Stimulated activated memory B cell treated with anti-CD40 and anti-IgM and Interleukin-4, amounts not matched to agents 10 μg/mL and 1 μg/mL and 100 μg/mL, for 72 hours (primary cell): ENCODE measurements at places on chromosomes 1 and 21.

DNA sequence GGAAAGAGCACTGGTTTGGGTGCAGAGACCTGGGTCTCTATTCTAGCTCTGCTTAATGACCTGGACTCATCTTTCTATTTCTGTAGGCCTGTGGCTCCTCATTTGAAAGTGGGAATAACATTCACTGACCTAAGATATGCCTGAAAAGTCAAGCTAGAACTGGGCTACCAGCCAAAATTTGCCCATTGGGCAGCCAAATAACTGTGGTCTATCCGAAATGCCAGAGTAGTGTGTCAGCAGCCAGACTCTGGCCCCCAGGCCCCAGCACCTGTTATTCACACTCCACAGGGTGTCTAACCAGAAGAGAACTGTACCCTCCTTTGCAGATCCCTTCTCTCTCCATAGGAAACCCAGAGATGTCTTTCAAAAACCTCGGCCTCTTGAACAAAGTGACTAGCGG lies 12.6 kb downstream of the DAB1 start:
- ATAC-seq: no peak

DNA sequence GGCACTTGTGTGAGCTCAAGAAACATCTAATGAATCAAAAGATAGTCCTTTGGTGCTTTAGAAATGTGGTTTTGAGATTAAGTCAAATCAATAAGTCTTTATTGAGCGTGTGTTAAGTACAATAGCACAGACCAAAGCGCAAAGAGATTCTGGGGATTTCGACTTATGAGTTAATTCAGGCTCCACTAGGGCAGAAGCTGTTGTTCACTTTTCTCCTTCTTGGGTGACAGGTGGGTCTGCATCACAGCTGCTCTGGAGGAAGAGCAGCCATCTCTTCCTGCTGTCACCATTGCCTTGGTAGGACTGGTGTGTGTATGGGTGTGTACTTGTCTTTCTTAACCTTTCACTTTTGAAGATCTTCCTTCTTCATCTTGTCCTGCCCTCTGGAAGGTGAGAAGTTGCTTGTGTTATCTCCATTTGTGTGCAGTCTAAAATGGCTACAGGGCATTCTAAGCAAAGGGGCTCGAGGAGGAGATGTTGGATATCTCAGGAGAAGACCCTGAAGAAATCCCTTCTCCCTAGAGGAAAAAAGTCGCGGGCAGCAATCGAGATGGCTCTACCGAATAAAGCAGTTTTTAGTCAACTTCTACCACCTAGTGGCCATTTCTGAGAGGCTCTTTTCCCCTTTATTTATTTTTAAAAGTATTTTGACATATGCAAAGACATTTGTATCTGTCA lies 22.9 kb upstream of the DISC1 start:
- peak; percentile 74 for ATAC-seq

GRCh38 chr21:36601362-36601761 lies 97.6 kb upstream of the SIM2 start:
- ATAC-seq: no peak

DNA sequence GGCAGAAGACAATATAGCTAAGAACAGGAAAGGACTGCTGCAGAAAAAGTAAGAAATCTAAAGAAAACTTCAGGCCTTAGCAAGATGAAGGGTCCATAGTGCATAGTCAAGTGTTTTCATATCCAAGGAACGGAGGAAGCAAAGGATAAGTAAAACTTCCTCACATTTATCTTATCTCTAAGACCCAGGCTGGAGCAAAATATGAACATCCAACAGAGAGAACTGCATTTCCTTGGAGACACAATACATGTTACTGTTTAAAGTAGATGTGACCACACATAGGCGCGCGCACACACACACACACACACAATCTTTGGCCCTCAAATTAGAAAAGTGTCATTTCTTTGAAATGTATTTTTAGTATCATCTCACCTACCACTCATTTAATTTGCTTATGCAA lies 66.7 kb downstream of the TTLL7 start:
- no peak for ATAC-seq

GRCh38 chr1:241881440-241881839 lies 33.4 kb downstream of the EXO1 start:
- ATAC-seq: no peak
